ENCODE measurements at places on chromosomes 16 and 17.

DNA sequence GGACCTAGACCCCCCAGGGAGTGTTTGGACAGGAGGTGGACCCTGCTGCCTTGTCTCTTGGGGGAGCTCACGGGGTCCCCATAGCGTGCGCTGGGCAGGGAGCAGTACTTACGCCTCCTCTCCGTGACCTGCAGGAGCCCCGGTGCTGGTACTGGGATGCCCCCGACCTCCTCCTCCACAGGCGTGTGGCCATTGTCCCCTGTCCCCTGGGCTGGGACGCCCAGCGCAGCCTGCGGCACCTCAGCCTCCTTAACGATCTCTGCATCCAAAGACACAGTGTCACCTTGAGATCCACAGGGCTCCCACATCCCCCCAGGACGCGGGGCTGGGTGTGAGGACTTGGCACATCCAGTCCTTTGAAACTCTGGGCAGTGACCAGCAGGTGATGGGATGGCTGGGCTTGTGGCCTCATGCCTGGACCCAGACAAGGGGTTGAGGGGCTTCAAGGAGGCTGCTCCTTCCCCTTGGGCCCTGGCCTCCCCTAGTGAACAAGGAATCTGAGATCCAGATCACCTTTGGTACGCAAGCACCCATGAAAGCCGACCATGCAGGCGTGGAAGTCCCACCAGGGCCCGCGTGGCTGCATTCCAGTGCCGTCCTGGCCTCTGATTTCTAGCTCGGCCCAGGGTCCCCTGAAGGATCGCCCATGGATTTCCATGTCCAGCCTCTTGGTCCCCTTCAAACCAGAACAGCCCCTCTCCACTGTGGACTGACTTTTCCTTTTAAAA, 9.9 kb downstream of the DBNDD1 start:
- DNase-seq, result no peak

GRCh38 chr17:36148559-36149295, 27.7 kb downstream of the TBC1D3B start:
- peak; percentile 27 for DNase-seq

DNA sequence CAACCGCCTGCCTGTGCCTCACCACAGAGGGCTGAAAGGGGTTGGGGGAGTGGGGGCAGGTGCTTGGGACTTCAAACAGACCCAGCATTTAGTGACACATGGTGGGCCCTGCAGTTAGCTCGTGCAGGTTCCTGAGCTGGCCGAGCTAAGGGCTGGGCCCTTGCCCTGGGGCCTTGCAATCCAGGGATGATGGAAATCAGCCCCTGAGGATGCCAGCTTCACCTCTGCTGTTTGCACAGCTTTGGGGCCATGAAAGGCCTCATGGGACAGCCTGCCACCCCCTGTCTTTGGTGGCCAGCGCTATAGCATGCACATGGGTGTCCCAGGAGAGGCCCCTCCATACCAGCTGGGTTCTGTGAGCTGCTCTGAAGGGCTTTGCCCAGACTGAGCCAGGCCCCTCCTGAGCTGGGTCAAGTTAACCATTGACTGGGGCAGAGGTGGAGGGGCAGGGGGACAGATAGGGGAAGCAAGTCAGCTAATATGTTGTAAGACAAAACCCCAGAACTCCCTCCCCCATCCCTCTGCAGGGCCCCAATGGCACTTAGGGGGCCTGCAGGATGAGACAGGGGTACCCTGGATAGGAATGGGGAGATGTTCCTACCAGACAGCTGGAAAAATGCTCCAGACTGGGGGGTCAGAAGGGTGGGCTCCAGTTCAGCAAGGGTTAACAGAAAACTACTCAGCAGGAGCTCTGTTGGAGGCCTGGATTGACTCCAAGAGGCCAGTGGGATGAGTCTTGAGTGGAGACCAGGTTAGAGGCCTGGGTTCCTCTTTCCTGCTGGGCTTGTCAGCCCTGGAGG, 692 bp downstream of the PRR15L start:
- no peak for DNase-seq

DNA sequence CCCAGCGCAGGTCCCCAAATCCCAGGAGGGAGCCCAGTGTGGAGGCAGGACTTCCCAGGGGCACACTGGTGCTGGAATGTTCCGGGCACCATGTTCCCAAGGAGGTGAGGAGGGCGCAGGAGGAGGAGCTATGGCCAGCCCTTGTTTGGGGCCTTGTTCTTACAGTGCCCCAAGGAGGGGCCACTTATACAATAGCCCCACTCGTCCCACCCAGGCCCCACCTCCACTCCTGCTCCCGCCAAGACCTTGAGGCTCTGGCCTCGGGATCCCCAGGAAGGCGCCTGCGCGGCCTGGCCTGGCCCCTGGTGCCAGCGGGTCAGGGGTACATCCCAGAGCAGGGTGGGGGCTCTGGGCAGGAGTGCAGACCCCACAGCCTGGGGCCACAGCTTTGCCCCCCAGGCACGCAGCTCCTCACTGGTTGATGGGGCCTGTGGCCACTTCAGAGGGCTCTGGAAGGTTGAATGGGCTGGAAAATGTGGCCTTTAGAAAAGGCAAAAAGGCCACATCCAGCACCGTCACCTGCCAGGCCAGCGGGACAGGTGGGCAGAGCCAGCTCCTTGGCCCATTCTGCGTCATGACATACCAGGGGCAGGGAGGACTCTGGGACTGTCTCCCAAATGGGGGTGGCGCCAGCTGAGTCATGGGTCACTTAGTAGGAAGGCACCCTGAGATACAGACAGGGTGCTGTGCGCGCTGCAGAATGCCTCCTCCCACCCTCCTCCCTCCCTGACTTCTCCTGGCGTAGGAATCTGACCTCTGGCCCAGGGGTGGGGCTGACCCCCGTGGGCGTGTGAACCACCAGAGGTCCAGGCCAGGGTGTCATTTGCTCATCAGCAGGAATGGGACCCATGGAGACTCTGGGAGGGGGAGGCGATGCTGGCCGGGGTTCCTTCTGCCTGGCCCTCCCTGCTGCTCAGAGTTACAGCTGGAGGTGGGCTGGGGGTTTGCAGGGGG, 32.3 kb upstream of the PVALEF start:
- DNase-seq, result no peak

GRCh38 chr16:28168991-28169554, 42.7 kb downstream of the XPO6 start:
- DNase-seq, result no peak

DNA sequence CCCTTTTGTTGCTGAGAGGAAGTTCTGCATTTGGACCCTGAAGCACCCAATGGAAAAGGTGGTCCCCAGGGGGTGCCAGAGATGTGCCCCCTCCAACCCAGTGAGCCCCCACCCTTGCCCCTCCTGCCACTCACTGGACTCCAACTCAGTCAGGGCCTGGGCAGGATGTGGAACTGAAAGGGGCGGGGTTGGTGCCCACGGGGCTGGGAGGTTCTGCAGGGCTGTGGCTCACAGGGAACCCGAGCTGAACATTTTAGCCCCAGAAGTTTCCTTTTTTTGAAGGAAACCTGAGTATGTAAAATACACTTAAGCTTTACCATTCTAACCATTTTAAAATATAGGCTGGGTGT, 15.8 kb upstream of the OGFOD3 start:
- no peak for DNase-seq

- no peak for DNase-seq
Observed at GRCh38 chr17:72128039-72128438, 7.2 kb downstream of the SOX9 start.

DNA sequence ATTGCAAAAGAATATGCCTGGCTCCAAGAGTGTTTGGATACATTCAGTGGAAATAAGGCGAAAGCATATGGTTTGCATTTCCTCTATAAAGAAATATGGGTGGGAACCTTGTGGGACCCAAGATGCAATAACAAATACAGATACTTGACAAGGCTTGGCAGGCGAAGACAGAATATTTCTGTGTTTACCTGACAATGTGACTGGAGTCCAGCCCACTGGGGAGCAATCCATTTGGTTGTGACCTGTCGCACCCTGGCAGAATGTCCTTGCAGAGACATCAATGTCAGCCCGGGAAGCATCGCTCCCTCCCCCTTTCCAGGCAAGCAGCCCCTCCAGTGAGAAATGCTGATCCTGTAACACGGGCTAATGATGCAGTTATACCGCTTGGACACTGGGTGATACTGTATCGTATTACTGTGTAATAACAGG, 296.6 kb downstream of the MAF start:
- no peak for DNase-seq

DNA sequence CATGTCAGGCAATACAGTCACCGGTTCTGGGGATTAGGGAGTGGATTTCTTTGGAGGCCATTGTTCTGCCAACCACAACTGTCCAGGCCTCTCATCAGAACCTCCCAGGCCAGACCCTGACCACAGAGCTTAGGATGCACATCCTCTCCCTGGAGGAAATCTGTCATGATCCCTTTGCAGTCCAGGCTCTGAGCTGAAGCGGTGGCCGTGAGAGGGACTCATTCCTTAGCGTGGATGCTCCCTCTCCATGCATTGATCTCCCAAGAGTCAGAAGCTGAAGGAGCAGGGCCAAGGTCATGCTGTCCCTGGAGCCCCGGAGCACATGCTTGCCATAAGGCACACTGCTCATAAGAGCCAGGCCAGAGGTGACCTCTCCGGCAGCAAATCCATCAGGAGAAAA, 181.4 kb downstream of the COPRS start:
- no peak for DNase-seq

DNA sequence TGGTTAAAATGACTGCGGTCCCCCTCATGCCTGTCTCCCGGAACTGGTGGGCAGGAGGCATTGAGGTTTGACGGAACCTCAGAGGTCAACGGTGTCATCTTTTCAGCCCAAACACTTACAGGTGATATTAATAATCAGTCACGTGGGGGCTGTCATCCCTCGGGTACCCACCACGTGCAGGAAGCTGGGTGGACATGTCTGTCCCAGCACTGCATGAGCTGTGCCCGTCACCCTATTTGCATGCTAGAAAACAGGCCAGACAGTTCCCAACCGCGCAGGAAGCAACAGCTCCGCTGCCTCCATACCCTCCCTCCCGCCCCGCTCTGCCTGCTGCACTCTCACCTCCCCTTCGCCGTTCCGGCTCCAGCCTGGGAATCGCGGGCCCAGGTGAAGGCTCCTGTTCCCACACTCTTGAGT, 1.4 kb downstream of the SYNGR3 start:
- no peak for DNase-seq

- DNase-seq, result no peak
Observed at GRCh38 chr17:34913001-34913400, 48.3 kb downstream of the CCT6B start.

DNA sequence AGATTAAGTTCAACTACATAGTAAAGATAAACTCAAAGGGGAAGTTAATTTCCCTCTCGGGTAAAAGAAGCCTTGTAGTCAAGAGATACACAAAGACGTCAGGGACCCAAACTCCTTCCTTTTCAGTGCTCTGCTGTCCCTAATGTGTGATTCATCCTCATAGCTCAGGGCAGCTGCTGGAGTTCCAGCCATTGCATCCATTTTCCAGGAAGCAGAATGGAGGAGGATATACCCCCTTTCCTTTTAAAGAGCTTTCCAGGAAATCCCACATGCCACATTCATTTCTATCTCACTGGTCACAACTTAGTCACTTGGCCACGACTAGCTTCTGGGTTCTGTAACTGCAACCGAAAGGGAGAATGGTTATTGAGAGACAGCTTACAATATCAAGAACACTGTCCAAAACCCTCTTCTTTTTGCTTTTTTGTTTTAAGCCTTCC, 95.3 kb downstream of the SOCS1 start:
- DNase-seq, result no peak

DNA sequence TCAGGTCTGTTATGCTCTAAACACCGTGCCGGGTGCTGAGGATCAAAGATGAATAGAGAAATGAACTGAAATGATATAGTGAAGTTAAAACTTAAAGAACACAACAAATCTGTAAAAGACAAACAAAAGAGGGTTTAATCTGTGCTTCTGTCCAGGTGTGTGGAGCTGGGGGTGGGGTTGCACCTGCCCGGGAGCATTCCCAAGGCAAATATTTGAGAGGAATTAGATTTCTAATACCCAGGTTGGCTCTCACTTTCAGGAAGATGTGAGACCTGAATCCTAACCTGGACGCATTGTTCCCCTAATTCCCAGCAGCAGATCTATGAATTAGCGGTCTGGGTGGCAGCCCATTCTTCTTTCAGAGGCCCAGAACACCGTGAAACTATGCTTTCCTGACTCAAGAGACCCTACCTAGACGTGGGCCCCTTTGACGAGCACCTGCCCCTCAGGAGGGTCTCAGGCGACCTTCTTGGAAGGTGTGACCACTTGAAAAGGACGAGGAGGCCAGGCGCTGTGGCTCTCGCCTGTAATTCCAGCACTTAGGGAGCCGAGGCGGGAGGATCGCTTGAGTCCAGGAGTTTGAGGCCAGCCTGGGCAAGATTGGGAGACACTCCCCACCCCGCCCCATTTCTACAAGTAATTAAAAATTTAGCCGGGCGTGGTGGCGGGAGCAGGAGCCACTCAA, 677 bp upstream of the RANGRF start:
- no peak for DNase-seq

DNA sequence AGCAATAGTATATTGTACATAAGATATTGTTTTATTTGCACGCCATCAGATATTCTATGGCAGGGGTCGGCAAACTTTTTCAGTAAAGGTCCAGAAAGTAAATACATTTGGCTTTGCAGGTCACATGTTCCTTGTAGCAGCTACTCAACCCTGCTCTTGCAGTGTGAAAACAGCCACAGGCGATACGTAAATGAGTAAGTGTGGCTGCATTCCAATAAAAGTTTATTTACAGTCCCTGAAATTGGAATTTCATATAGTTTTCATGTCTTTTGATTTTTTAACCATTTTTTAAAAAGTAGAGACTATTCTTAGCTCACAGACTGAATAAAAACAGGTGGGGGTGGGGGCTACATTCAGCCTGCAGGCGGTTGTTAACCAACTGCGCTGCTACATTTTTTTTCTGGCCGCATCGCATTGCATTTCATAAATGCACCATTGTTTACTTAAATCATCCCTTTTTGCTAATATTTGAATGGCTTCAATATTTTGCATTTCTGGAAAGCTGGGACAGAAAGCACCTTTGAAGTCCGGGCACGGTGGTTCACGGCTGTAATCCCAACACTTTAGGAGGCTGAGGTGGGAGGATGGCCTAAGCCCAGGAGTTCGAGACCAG, 50.5 kb upstream of the HAPSTR1 start:
- DNase-seq, result no peak

DNA sequence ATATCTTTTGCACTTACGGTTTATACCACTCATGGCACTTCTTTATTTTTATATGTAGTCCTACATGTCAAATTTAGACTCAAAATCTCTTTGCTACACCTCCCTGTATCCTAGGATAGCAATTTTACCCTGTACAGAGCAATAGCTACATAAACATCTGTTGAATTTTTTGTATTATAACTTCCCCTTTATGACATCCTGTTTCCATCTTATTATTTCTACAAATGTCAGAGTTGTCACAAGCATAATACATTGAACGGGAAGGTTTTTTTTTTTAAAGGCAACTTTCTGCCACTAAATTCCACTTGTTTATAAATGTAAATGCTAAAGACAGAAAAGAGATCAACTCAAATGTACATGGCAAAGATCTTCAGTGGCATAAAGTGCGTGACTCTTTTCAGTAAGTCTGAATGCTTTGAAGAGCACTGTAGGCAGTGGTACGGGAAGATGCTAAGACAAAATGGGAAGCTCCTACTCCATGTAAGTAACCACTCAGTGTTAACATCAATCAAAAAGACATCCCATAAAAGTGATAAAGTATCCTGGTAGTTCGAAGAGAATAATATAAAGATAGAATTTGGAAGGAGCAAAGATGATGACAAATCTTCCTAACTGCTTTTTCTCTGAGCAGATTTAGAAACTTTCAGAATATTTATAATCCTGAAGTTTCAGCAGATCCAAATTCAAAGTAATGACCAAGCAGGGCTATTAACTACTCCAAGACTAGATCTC, 26.8 kb downstream of the GNA13 start:
- DNase-seq, result no peak

Data from stimulated activated CD8-positive, alpha-beta memory T cell treated with anti-CD3 and anti-CD28 coated beads, Interleukin-15, amount 100 ng/mL, for 24 hours (primary cell).